ENCODE measurements at places on chromosomes 12 and 14.

GRCh38 chr12:66361703-66362102 is 59.4 kb downstream of the HELB start:
- no peak for DNase-seq

- DNase-seq = peak; percentile 90
Observed at GRCh38 chr14:86357876-86358275, 827.9 kb downstream of the FLRT2 start.

GRCh38 chr14:103650213-103650612 is 21.2 kb downstream of the KLC1 start:
- DNase-seq = no peak

DNA sequence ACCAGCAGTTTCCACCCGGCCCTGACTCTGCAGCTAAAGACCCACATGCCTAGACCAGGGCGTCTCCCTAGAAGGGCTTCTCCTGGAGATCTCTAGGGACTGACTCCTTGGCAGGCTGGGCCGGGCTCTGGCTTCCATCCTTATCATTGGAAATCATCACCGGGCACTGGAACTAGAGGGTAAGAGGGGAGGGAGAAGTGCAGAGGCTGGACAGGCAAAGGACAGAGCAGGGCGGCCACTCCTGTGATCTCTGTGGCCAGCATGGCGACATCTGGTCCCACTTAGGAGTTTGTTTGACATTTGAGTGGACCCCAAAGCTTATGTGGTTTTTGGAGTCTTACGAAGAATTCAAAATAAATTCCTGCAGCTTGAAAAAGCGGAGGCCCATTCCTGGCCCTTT is 7.1 kb downstream of the LTBP2 start:
- no peak for DNase-seq

GRCh38 chr14:101920271-101920670 is 44.1 kb upstream of the DYNC1H1 start:
- no peak for DNase-seq

DNA sequence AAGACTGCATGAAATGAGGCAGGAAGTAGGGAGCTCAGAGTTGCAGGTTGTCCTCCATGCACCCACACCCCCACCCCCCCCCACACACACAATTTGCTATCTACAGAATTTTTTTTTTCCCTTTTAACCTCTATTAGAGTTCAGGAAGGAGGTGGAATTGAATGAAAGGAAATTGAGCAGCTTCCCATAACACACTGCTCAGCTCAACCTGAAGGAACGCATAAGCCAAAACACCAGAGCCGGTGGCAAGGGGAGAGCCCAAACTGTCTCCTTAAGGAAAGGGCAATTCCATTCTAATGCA is 74.1 kb downstream of the NUAK1 start:
- DNase-seq = no peak
